ENCODE measurements at places on chromosomes 6 and 20.

DNA sequence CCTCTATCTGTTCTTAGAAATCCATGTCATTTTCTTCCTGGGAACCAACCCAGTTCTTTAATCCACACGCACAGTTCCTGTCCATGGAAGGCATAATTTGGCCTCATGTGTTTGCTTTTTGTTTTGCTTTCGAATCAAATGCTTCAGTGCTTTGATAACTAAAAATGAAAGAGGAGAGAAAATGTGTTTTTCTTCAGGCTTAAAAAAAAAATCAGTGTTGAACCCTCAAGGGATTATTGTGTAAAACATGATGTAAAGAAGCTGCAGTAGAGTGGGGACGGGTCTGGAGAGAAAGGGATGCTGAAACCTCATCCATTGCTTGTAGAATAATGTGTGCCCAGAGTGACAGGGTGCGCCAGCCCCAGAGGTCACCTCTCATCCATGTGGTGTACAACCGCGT lies 197.5 kb upstream of the JARID2 start:
- H3K4me3 ChIP-seq, result no peak overlapping the region
- peaks cover 30% of the 10 kb centered on the region for H3K4me1 ChIP-seq
- peak; percentile 24 for DNase-seq
- no peaks in the 10 kb centered on the region for H3K27me3 ChIP-seq
- peak overlapping the region; percentile 55 for H3K27ac ChIP-seq
- H3K36me3 ChIP-seq, result no peaks in the 10 kb centered on the region

- DNase-seq, result no peak
- no peaks in the 10 kb centered on the region for H3K27me3 ChIP-seq
- no peaks in the 10 kb centered on the region for H3K36me3 ChIP-seq
- H3K4me1 ChIP-seq, result no peaks in the 10 kb centered on the region
- H3K4me3 ChIP-seq, result no peak overlapping the region
Observed at GRCh38 chr6:109104512-109104911, 9.2 kb downstream of the CEP57L1 start.

DNA sequence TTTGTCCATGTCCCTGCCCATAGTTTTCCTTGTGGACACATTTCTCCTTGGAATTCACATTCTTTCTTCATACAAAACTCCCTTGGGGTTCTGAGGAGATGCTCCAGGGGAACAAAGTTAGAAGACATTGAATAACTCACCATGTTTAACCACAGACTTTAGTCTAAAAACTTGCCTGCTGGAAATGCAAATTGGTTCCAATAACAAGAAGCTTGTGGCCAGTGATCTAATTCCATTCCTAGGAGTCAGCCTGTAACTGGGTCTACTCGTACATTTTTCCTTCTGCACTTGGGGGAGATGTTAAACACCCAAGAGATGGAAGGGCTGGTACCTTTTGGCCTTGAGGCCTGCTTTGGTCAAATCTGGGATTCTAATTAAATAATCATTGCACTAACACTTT lies 60.2 kb downstream of the SCML4 start:
- H3K4me1 ChIP-seq, result peaks cover 3% of the 10 kb centered on the region
- no peak overlapping the region for H3K4me3 ChIP-seq
- H3K27me3 ChIP-seq, result no peaks in the 10 kb centered on the region
- peaks cover 18% of the 10 kb centered on the region for H3K36me3 ChIP-seq
- DNase-seq, result no peak

DNA sequence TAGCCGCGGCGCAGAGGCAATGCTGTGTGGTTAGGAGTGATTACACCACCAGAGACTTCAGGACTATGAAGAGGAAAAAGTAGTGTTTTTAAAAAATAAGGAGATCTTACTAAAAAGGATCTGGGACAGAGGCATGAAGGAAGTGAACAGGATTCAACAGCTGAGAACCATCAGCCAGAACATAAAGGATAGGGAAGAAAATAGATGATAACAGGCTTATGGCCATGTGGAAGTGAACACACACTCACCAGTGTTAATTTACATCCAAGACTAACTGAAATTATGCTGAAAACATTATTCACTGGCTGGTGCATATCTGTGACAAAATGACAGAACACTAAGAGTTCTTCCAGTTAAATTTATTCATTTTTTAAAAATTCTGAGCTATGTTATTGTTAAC lies 47.5 kb upstream of the BCLAF1 start:
- H3K4me1 ChIP-seq, result no peaks in the 10 kb centered on the region
- H3K36me3 ChIP-seq, result no peaks in the 10 kb centered on the region

DNA sequence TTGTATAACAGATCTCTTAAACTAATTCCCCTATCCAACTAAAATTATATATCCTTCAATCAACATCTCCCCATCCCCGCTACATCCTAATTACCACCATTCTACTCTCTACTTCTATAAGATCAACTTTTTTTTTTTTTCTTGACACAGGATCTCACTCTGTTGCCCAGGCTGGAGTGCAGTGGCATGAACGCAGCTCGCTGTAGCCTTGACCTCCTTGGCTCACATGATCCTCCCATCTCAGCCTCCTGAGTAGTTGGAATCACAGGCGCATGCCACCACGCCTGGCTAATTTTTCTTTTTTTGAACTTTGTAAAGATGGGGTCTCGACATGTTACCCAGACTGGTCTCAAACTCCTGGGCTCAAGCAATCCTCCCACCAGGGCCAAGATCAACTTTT lies 5.0 kb downstream of the DNAAF9 start:
- peak overlapping the region; percentile 30 for H3K27ac ChIP-seq
- H3K36me3 ChIP-seq, result no peaks in the 10 kb centered on the region
- DNase-seq, result no peak
- no peak overlapping the region for H3K4me3 ChIP-seq
- H3K27me3 ChIP-seq, result no peaks in the 10 kb centered on the region

- H3K27ac ChIP-seq, result no peak overlapping the region
- H3K27me3 ChIP-seq, result no peaks in the 10 kb centered on the region
- H3K4me3 ChIP-seq, result no peak overlapping the region
- H3K4me1 ChIP-seq, result no peaks in the 10 kb centered on the region
- DNase-seq, result no peak
Observed at GRCh38 chr6:103819509-103819908, 1040.2 kb downstream of the HACE1 start.

- DNase-seq, result no peak
- H3K36me3 ChIP-seq, result no peaks in the 10 kb centered on the region
- no peak overlapping the region for H3K27ac ChIP-seq
- peaks cover 50% of the 10 kb centered on the region for H3K27me3 ChIP-seq
Observed at GRCh38 chr6:35510916-35511561, 1.7 kb downstream of the TULP1 start.

DNA sequence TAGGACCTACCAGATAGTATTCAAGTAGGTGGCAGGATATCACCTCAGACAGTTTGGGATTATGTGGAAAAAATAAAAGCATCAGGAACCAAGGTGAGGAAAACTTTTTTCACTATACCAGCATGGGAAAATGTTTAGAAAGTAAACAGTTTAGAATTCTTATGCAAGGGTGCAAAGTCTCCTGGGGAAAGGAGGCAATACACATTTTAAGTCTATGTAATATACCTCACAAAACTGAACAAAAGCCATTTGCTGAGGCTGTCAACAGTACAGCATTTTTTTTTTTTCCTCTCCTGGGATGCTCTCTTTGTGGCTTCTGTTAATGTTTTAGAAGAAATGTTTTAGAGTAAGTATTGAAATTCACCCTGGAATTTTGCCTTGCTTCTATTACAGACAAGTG lies 73.5 kb downstream of the PHF3 start:
- no peak overlapping the region for H3K4me3 ChIP-seq
- H3K27ac ChIP-seq, result no peak overlapping the region
- H3K4me1 ChIP-seq, result no peaks in the 10 kb centered on the region
- no peak for DNase-seq

DNA sequence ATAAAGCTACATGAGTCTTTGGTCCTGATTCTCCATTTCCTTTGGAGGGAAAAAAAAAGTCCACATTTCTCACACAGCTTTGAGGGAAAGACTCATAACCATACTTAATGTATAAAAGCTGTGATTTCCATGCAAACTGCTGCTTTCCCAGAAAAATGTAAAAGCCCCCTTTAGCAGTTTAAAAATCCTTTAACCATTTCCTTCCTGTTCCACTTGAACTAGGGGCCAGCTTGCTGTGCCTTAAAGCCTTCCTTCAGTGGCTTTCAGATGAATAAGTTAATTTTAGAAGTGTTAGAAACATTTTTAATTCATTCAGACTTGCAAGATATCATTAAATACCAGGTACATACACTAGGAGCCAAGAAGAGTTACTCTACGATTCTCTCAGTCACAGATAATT lies 273.5 kb downstream of the PKHD1 start:
- no peaks in the 10 kb centered on the region for H3K36me3 ChIP-seq
- DNase-seq, result no peak

GRCh38 chr6:72522735-72523141 lies 99.1 kb upstream of the KCNQ5 start:
- no peak overlapping the region for H3K27ac ChIP-seq
- no peak overlapping the region for H3K4me3 ChIP-seq
- peaks cover 9% of the 10 kb centered on the region for H3K27me3 ChIP-seq
- H3K4me1 ChIP-seq, result no peaks in the 10 kb centered on the region
- DNase-seq, result no peak

All from naive B cell (primary cell).